Smooth muscle cell of the coronary artery (primary cell): ENCODE measurements at places on chromosomes 7 and 10. TPM values are rescaled to one million over a fixed set of nuclear protein-coding genes. Genes with fewer than 3 reads are reported as not detected.

The DLG5 gene
- total RNA-seq = 22.2 and 52.4 TPM in 2 replicates

The EIF4EBP2 gene
- 13.0 and 14.7 TPM in 2 replicates for total RNA-seq

The GPC2 gene
- total RNA-seq = 1.4 and 3.1 TPM in 2 replicates

The AMPH gene
- total RNA-seq = 0.23 and 3.9 TPM in 2 replicates

The IQUB gene
- 0.30 and 0.35 TPM in 2 replicates for total RNA-seq
